SK-N-SH (cell line): ENCODE measurements at places on chromosomes 4 and X. TPM values are rescaled to one million over a fixed set of nuclear protein-coding genes. Genes with fewer than 3 reads are reported as not detected.

GRCh38 chrX:38260231-38260630 lies 39.6 kb upstream of the SRPX start:
- peak; percentile 44 for DNase-seq

GRCh38 chrX:129772796-129773431 lies 6.8 kb upstream of the SASH3 start:
- no peak for DNase-seq

BST1 gene
- 7.3 and 8.3 TPM in 2 replicates for polyA plus RNA-seq

WNK3 gene
- polyA plus RNA-seq: 0.54 and 0.73 TPM in 2 replicates

- DNase-seq: no peak
These were observed 95.0 kb downstream of the NYX start for GRCh38 chrX:41542135-41542534.

DNA sequence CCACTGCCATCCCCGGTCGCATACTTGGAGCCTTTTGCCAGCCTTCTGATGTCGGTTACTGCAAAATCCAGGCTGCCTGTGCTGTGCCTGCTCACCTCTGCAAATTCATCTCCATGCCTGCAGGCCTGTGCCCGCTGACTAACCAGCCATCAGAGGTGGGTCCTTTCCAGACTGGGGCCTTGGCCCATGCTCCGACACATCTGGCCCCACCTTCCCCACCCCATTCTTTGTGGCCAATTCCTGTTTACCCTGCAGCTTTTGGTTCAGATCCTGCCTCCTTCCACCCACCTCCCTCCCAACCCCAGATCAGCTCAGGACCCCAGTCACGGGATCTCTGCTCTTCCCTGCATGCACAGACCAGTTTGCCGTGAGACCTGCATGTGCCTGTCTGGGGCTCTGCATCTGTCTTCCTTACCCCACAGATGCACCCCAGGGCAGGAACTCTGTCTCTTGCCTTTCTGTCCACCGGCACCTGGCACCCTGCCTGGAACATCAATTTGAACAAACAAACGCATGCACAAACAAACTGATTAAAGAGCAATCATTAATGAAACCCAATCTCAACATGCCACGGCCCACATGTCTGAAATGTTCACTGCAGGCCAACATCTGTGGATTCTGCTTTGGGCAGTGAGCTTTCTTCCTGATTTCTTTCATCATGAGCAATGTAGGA lies 112.8 kb upstream of the PSAPL1 start:
- DNase-seq: peak; percentile 67

DNA sequence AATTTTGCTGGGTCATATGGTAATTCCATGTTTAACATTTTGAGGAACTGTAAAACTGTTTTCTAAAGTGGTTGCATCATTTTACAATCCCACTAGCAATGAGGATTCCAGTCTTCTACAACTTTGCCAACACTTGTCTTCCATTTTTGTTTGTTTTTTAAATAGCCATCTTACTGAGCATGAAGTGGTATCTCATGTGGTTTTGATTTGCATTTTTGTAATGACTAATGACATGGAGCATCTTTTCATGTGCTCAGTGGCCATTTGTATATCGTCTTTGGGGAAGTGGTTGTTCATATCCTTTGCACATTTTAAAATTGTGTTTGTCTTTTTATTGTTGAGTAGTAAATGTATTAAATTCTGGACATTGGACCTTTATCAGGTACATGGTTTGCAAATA lies 94.7 kb downstream of the TMEM131L start:
- DNase-seq: no peak
